ENCODE measurements at places on chromosomes 16 and 17.

- no peak for DNase-seq
These were observed 4.7 kb upstream of the CMTM2 start for GRCh38 chr16:66574531-66574930.

- DNase-seq = peak; percentile 18
These were observed 28.8 kb downstream of the NGFR start for GRCh38 chr17:49523706-49524472.

DNA sequence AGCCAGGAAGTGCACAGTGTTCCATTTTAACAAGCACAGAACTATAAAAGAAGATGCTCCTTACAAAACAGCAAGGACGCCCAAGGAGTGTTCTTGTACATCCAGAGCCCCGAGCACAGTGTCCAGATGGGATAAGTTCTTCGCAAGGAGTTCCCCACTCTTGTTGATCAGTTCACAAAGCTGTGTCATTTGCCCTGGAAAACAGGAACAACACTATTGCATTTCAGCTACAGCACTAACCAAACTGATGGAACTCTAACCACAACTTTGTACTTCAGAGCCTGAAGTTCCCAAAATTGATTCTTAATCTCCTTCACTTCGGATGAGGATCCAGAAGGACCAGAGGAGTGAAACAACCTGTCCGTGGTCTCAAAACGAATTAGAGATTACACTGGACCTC lies 5.1 kb downstream of the COPS3 start:
- DNase-seq = no peak

DNA sequence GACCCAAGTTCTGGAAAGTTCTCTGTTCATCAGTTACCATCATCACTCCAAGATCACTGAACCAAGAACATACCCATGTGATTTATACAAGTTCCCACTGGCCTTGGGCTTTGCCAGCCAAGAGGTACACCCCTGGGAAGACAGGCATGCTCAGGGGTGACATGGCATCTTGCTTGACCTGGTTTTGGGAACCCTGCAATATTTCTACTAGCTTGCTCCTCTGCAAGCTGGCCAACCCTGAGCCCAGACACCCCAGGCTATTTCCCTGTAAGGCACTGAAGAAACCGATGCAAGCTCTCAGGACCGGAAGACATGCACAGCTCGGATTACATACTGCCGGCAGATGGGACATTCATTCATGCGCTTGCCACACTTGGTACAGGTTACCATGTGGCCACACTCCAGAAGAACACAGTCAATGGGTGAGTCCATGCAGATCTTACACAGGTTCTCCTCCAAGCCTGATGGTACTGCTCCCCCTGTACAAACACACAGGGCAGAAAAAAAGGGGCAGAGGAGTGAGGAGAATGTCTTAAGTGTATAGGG lies 31.4 kb downstream of the LIG3 start:
- no peak for DNase-seq

DNA sequence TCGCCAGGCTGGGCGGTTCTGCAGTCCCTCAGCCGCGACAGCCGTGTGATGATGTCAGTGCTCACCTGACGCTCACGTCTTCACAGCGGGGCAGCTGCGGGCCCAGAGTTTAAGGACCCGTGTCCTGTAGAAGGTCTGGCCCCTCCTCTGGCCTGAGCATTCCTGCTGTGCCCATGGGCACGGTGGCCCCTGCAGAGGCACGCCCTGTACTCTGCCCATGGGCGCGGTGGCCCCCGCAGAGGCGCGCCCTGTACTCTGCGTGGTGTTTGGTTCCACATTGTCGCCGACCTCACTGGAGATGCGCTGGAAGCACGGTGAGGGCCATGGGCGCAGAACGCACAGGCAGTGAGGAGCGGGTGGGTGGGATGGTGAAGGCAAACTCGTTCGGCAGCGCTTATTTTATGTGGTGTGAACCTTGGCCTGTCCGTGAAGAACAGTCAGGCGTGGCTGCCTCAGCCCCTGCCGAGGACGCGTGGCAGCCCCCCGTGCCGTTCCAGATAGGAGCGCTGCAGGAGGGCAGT lies 122.0 kb downstream of the BANP start:
- no peak for DNase-seq

- no peak for DNase-seq
These were observed 30.6 kb upstream of the ENDOV start for GRCh38 chr17:80384078-80384960.

GRCh38 chr17:77750427-77751043 lies 208.0 kb upstream of the TNRC6C start:
- no peak for DNase-seq

GRCh38 chr17:31318298-31318801 lies 3.1 kb downstream of the EVI2A start:
- DNase-seq = no peak

DNA sequence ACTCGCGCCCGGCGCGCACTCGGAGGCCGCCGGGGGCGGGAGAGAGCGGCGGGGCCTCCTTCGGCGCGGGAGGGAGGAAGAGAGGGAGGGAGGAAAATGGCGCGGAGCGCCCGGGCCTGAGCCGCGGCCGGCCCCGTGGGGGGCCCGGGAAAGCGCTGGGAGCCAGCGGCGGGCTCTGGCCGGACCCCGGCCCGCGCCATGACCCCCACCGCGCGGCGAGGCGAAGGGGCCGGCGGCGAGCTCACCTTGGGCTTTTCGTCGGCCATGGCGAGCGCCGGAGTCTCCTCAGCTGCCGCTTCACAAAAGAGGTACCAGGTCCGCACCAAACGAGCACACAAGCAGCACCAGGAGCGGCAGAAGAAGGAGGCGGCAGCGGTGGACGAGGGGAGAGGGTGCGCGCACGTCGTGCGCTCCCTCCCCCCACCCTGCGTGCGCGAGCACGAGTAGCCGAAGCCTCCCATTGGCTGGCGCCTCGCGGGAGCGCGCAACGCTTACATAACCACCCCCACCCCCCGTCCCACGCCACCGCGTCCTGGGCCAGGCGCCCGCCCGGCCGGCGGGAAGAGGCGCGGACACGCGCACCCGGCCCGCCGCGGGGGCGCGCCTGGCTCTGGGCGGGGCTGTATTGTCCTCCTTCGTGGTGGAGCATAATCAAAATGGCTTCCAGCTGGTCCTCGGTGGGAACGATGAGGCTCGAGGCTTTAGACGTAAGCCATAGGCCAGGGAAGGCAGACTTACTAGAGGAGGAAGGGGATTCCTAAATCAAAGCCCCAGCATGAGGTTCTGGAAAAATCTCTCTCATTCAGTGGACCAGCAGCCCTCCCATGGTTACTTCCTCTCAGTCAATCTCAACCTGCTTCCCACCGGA lies at the start of gene SUMO2:
SUMO2 (minus strand) TSS at position 391 of the 868 bp plus-strand sequence; CDS start at position 266, 125 bp downstream.
- peak; percentile 98 for DNase-seq

- no peak for DNase-seq
These were observed 55.1 kb upstream of the EMP2 start for GRCh38 chr16:10635365-10636021.

DNA sequence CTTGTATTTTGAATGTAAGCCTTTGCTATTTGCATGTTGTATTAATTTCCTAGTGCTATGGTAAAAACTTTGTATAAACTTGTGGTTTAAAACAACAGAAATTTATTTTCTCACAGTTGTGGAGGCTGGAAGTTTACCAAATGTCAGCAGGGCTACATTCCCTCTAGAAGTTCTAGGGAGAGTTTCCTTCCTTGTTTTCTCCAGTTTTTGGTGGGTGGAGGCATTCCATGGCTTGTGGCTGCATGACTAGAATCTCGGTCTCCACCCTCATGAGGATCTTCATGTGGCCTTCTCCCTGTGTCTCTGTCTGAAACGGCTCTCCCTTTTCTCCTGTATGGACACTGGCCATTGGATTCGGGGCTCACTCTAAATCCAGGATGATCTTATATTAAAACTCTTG lies 482.2 kb upstream of the GOT2 start:
- DNase-seq = no peak

- DNase-seq = no peak
These were observed 18.0 kb upstream of the SPATA32 start for GRCh38 chr17:45279898-45280297.

DNA sequence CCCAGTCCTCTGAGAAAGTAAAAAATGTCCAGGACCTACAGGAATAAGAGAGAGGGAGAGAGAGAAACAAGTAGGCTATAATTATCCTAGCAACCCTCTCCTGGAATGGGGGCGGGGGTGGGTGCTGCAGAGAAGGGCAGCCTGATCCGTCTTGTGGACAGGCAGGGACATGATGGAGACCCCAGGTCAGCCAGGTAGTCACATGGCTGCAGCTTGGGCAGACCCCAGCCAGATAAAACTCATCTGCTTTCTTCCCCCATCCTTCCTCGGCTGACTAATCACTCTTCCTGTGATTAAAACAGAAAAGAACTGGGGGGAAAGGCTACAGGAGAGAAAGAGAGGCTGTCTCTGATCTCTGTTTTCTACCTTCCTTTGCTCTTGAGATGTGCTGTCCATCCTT lies 32.6 kb downstream of the COPZ2 start:
- no peak for DNase-seq

Data from GM12892 (cell line).